Activated CD8-positive, alpha-beta T cell treated with anti-CD3 and anti-CD28 coated beads for 36 hours (primary cell): ENCODE measurements at places on chromosomes 6 and 20. TPM values are rescaled to one million over a fixed set of nuclear protein-coding genes. Genes with fewer than 3 reads are reported as not detected.

DNA sequence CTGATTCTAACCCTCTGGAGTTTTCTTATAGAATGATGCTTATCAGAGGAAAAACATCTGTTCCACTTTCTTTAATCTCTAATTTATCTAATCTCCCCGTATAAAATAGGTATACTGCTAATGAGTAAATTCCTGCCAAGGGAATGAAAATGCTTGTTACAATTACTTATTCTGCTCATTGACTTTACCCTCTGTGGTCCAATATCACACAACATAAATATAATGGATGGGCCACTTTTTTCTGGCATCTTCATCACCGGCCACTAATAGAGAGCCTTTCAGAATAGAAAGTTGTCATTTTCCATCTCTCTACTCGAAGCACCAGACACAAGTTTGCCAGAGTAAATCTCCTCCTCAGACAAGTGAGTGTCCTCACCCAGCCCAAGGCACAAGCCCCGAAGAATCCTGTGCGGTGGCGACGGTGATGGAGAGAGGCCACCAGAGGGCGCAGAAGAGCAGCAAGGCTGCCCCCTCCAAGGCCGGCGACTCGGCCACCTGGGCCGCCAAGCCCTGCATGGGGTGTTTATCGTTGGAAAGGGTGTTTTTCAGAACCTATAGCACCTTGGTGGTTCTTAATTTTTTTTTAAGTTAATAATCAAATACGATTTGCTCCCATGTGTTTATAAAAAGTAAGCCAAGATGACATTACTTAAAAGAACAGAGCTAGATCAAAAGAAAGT, 212.9 kb upstream of the ARID1B start:
- DNase-seq: peak; percentile 82

DNA sequence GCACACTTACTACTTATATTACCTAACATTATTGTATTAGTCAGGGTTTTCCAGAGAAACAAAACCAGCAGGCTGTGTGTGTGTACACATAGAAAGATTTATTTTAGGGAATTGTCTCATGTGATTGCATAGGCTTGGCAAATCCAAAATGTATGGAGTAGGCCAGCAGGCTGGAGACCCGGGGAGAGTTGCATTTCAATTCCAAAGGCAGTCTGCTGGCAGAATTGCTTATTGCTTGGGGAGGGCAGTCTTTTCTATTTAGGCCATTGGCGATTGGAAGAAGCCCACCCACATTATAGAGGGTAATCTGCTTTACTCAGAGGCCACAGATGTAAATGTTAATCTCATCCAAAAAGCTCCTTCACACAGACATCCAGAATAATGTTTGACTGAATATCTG, 157.0 kb downstream of the ADGRG6 start:
- no peak for DNase-seq

- DNase-seq: no peak
Observed at GRCh38 chr20:25129908-25130307, 48.0 kb upstream of the VSX1 start.

DNA sequence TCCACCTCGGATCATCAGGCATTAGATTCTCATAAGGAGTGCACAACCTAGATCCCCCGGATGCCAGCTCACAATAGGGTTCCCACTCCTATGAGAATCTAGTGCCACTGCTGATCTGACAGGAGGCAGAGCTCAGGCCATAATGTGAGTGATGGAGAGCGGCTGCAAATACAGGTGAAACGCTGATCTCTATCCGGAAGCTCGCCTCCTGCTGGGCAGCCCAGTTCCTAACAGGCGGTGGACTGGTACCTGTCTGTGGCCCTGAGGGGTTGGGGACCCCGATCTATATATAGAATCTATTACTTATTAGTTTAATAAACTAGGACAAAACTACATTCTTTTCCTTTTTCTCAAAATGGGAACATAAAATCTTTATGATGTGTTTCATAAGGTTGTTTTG, 741.9 kb downstream of the RFPL4B start:
- no peak for DNase-seq

DNA sequence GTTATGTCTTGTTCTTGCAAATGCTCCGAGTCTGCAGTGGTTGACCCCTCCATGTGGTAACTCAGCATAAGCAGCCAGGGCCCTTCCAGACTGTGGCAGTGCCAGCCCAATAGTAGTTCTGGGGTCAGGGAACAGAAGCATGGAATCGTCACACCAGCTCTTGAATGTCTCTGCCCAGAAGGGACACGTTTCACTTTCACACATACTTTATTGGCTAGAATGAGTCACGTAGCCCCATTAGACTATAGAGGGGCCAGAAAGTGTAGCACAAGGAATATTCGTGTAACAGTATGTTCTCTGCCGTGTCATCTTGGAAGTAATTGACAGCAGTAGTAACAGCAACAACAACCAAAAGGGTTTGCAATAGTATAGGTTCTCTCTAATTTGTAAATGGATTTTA, 254.7 kb downstream of the FARS2 start:
- DNase-seq: peak; percentile 33

GRCh38 chr20:63652192-63652980, 838 bp downstream of the STMN3 start:
- DNase-seq: peak; percentile 51

DNA sequence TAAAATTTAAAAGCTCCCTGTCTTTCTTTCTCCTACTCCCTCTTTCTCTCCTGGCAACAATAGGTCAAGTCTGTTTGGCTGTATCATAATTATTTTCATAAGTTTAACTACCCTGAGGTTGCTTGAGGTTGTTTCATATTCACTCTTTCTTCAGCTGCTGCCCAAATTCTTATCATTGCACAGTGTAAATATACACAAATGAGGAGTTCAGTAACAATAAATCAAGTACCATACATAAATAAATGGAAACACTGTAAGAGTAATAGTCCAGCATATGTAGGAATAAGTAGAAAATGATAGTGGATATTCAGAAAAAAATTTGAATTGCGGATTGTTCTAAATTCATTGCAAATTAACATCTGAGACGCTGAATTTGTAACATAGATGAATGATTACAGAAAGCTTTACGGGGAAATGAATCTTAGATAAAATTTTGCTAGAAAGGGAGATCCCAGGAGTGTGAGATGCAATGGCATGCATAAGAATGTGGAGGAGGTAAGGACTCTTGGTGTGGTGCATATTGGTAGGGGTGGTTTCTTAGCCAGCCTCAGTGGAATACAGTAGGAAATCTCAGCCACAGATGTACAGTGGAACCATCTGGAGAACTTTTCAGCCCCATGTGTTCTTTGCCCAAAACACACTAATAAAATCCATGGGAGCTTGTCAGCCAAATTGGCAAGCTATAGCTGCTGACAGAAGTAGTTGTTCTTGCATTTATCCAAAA, 480.7 kb downstream of the HTR1B start:
- no peak for DNase-seq

- no peak for DNase-seq
Observed at GRCh38 chr6:31092769-31093505, 19.4 kb downstream of the C6orf15 start.

GRCh38 chr20:22453244-22454080, 130.9 kb downstream of the FOXA2 start:
- no peak for DNase-seq

- DNase-seq: no peak
Observed at GRCh38 chr6:119209452-119210205, 131.2 kb upstream of the FAM184A start.

- DNase-seq: peak; percentile 84
Observed at GRCh38 chr6:159062564-159062945, 17.8 kb upstream of the TAGAP start.

GRCh38 chr20:24379484-24379927, 89.9 kb upstream of the SYNDIG1 start:
- DNase-seq: no peak

DNA sequence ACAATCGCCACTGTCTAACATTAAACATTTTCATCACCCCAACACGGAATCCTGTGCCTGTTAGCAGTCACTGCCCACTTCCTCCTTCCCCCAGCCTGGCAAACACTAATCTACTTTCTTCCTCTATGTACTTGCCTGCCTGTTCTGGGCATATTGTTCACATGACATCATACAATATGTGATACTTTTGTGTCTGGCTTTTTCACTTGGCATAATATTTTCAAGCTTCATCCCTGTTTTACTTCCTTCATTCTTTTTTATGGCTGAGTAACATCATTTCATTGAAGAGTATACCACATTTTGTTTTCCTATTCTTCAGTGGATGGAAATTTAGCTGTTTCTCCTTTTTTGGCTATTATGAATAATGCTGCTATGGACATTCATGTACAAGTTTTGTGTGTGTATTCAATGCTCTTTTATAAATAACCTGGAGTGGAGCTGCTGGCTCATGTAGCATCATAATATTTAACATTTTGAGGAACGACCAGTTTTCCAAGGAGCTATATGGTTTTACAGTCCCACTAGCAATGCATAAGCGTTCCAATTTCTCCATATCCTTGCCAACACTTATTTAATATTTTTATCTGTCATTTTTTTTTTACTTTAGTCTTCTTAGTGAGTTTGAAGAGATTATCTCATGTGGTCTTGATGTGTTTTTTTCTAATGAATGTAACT, 360.1 kb downstream of the HDGFL1 start:
- DNase-seq: no peak

- DNase-seq: peak; percentile 70
Observed at GRCh38 chr6:159059141-159059540, 14.3 kb upstream of the TAGAP start.

The SLC4A11 gene
- total RNA-seq: 2.8 TPM

The OR2W1 gene
- total RNA-seq: not detected

The C6orf15 gene
- total RNA-seq: not detected

The GGTLC1 gene
- not detected for total RNA-seq

The NKAPL gene
- not detected for total RNA-seq

The TMC2 gene
- total RNA-seq: not detected

The GPR6 gene
- total RNA-seq: not detected

The DLK2 gene
- 1.1 TPM for total RNA-seq

The RAD21L1 gene
- total RNA-seq: 0.25 TPM

The SPATA25 gene
- total RNA-seq: 0.74 TPM
